Body of pancreas (tissue), 4 donors: ENCODE measurements at places on chromosomes 11 and 22. TPM values are rescaled to one million over a fixed set of nuclear protein-coding genes. Genes with fewer than 3 reads are reported as not detected.

TIGD3 gene
- not detected for total RNA-seq

SAA2 gene
- 18.1 TPM for total RNA-seq

LIPT2 gene
- 20.8 TPM for total RNA-seq

ACR gene
- total RNA-seq = not detected

IGF2 gene
- total RNA-seq = 84.0 TPM

CSF2RB gene
- 2.0 TPM for total RNA-seq

CCDC73 gene
- 0.26 TPM for total RNA-seq

TUB gene
- total RNA-seq = 2.9 TPM
